ENCODE measurements at places on chromosomes 16 and 17.

GRCh38 chr17:71978435-71978834, 142.4 kb upstream of the SOX9 start:
- DNase-seq: no peak

DNA sequence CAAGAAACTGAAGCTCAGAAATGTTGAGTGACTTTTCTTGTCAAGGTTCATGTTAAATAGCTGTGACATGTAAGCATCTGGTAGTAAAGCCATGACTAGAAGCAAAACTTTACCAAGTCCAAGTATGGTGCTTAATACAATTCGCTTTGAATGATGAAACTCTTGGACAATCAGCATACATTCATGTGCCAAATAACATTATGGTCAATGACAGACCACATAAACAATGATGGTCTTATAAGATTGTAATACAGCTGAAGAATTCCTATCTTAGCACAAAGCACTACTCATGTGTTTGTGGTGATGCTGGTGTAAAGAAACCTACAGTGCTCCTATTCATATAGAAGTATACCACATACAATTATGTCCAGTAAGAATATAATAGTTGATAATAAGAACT, 97.1 kb upstream of the RPRML start:
- DNase-seq: no peak

DNA sequence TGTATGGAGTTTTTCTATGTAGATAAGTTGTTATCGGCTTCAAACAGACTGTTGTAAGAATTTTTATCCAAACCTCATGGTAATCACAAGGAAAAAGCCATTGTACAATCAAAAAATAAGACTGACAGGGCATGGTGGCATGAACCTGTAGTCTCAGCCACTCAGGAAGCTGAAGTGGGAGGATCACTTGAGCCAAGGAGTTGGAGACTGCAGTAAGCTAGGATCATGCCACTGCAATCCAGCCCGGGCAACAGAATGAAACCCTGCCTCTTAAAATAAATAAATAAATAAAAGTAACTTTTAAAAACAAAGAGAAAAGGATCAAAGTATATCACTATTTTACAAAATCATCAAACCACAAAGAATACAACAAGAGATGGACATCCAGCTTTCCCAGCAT, 14.4 kb downstream of the OR1A1 start:
- no peak for DNase-seq

GRCh38 chr16:88967830-88968588, 9.0 kb downstream of the CBFA2T3 start:
- DNase-seq: no peak

DNA sequence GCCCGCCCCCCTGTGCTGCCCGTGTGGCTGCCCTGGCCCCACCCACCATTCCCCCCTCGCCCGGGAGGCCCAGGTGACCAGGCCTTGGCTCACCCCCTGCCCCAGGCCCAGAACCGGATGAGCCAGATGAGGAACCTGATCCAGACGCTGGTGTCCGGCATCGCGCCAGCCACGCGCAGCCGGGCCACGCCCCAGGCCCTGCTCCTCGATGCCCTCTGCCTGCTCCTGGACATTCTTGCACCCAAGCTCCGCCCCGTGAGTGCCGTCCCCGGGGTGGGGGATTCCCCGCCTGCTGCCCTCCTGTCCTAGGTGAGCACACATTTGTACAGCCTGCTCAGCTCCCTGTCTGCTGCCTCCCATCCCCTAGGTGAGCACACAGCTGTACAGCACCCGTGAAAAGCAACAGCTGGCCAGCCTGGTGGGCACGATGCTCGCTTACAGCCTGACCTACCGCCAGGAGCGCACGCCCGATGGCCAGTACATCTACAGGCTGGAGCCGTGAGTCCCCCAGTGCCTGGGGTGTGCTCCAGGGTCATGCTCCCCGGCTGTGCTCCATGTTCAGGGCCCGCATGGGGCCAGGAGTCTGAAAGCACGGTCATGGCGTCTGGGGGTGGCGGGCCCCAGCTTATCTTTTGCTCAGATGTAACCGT, 4.8 kb downstream of the GNG13 start:
- no peak for DNase-seq

- no peak for DNase-seq
These were observed 73.4 kb upstream of the GSG1L start for GRCh38 chr16:28136751-28137434.

GRCh38 chr17:61431594-61432311, 20.5 kb upstream of the TBX4 start:
- no peak for DNase-seq

DNA sequence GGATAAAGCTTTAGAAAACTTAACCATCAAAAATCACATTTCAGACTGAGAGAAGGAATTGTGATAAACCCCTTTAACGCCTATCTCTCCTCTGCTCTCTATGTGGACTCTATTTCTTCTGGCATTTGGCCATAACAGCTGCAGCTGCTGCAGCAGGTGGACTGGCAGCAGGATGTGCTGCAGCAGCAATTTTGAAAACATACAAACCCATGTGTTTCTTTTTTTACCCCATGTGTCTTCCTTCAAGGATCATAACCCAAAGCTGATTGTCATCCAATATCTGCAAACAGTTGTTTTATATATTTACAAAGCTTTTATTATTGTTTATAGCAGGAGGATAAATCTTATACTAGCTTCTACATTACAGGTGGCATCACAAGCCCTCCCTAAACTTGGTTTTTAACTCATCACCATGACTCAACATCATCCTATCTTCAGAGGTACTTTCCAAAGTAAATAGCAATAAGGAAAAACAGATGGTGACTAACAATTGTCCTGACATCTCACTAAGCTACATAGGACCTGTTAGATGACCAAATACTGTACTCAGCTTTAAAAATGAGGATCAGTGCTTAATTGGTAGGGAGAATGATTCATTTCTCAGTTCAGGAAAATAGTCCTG, 14.5 kb upstream of the KRTAP9-2 start:
- DNase-seq: no peak

- no peak for DNase-seq
These were observed 132.2 kb downstream of the SKAP1 start for GRCh38 chr17:48297825-48298224.

DNA sequence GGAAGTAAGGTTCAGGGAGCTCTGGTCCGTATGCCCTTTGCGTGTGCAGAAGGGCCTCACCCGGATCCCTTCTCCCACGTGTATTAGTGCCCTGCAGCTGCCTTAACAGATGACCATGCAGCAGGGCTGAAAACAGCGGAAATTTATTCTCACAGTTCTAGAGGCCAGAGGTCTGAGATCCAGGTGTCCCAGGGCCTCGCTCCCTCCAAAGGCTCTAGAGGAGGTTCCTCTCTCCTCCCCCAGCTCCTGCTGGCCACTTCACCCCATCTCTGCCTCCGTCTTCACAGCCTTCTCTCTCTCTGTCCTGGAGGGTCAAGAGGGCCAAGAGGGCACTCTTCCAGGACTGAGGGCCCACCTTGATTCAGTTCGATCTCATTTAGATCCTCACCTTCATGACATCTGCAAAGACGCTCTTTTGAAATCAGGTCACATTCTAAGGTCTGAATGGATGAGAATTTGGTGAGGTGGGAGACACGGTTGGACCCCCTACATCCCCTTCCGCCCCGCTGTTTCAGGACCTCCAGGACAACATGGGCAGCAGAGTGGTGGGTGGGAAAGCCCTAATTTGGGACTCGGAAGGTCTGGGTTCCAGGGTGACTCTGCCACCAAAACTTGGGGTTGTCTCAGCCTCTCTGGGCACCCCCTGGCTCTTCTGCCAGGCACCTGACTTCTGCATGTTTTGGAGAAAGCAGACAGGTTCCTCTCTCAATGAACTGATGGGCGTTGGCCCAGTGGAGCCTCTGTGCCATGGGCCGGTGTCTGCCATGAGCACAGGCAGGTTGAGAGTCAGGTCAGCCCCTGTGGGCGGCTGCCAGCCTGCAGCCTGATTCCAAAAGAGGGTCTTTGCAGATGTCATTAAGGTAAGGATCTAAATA, 361.2 kb downstream of the SEC14L1 start:
- no peak for DNase-seq

GRCh38 chr17:68459037-68459639, 1.8 kb upstream of the WIPI1 start:
- DNase-seq: no peak

- DNase-seq: no peak
These were observed 834 bp upstream of the TXNDC11 start for GRCh38 chr16:11743308-11744074.

DNA sequence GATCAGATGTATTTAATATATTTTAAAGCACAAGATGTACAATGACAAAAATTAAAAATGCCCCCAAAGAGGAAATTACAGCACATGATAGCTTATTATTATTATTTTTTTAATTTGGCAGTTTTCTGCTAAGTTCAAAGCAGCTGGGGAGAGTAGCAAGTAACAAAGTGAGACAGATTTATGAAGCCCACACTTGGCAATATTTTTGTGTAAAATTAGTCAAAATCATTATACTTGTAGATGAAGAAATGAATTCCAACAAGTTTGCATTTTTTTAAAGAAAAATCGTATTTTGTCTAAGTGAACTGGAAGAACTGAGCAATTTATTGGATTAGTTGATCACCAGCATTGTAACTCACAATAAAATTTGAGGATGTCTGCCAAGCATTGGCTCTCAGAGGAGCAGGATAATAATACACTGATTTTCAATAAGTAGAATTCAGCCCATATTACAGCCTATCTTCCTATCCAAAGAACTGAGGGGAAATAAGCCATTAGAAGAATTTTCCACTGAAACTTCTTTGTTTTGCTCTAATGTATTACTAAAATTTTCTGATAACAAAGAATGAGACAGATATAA, 215.6 kb downstream of the MAP2K6 start:
- no peak for DNase-seq

- no peak for DNase-seq
These were observed 369.2 kb downstream of the CDH13 start for GRCh38 chr16:82995924-82996441.

DNA sequence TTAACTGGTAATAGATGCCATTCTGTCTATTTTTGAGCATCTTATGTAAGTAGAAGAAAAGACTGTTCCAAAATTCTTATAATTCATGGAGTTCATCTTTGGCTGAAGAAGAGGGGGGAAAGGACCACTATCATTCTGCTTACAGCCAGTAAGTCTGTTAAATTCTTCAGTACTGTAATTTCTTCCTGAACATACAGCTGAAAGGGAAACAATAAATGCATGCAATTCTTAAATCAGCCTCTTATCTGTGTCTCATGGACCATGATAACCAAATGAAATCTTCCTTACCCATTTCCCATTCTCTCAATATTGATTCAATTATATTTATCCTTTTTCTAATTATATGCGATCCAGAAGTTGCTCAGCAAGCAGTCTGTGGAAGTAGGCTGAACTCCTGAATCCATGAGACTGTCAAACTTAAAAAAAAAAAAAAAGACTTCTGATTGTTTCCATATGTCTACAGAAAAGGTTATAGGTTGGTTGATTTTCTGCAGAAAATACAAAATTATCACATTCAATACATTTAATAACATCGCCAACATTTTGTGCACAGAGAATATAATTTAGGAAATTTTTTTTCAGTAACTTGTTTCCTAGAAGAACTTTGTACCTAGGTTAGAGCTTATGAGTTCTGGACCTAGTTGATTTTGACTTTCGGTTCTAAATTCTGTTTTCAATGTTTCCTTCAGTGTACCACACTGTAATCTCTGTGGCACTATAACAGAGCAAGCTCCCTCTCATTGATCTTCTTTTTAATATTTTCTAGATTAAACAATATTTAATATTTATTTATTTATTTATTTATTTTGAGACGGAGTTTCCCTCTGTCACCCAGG, 1.2 kb upstream of the ABCA9 start:
- DNase-seq: no peak

Measured in stimulated activated CD4-positive, alpha-beta T cell treated with anti-CD3 and anti-CD28 coated beads, Interleukin-1b, Interleukin-23, amount 100 ng/mL, for 1 hour (primary cell).